ENCODE measurements at places on chromosomes 7 and 10. TPM values are rescaled to one million over a fixed set of nuclear protein-coding genes. Genes with fewer than 3 reads are reported as not detected.

GRCh38 chr10:48469516-48470020 is 135.3 kb downstream of the ARHGAP22 start:
- no peak for DNase-seq

Gene MYO3A
- total RNA-seq, result 5.9 TPM

GRCh38 chr10:79384773-79385391 is 37.6 kb downstream of the PPIF start:
- no peak for DNase-seq

- DNase-seq, result no peak
Measured at GRCh38 chr10:102497545-102497944, 5.0 kb downstream of the ACTR1A start.

All from cardiac muscle cell (in vitro differentiated cells and primary cell).